ENCODE measurements at places on chromosomes 4 and X.

- DNase-seq = no peak
Observed at GRCh38 chr4:57110640-57111511, 691 bp upstream of the IGFBP7 start.

DNA sequence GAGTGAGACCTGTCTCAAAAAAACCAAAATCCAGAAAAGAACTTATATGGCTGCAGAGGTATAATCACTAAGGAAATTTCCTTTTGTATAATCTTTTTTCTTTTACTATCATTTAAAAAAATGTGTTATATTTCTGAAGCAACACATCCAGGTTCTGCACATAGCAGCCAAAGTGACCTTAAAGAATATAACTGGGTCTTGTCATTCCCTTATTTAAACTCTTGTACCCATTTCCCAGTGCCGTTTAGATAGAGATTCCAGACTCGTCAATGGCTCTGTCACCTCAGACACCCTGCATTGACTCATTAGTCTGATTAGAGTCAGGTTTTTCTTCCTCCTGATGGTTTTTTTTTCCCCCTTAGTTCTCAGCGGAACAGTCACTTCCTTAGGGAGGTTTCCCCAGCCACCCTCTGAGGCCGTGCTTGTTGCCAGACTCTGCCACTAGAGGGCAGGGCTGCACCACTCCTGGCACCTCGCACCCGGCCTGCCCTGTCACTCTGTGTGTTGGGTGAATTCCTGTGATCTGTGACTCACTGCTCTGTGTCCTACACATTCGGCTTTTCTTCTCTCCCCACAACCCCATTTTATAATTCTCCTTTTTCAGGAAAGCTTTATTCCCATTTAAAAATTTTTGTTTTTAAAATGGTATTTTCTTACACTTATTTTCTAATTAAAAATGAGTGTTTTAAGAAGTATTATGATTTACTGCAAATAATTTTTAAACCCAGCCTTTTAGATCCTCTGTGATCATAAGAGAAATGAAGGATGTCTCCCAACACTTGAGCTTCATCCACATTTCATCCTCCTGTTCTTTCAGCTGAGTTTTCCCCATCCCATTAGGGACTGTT lies 32.1 kb downstream of the HTT start:
- peak; percentile 79 for DNase-seq

GRCh38 chr4:104393655-104394324 lies 100.9 kb downstream of the CXXC4 start:
- no peak for DNase-seq

- DNase-seq = no peak
Observed at GRCh38 chrX:19017271-19017670, 33.4 kb upstream of the PHKA2 start.

- DNase-seq = no peak
Observed at GRCh38 chr4:32215277-32215676, 1495.1 kb downstream of the PCDH7 start.

DNA sequence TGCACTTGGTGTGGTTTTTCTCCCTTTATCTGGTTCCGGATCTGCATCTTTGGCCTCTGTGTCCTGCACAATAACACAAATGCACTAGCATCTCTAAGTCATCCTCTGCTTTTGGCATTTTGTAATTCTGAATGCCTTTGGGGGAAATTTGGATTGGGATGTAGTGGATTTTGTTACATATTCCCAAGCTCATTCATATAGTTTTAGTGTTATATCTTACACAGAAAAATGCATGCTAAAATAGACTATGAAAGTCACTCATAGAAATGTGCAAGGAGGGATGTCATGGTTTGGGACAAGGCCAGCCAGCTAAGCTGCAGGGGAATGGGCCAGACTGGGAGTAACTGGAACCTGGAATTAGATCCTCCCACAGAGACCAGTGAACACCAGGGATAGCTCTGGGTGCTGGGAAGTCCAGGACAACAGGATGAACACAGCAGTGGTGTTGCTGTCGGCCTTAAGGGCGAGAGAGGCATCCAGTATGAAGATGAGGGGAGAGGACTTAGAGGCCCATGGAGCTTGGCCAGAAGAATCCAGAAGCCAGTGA lies 20.1 kb downstream of the ENPP6 start:
- DNase-seq = no peak

DNA sequence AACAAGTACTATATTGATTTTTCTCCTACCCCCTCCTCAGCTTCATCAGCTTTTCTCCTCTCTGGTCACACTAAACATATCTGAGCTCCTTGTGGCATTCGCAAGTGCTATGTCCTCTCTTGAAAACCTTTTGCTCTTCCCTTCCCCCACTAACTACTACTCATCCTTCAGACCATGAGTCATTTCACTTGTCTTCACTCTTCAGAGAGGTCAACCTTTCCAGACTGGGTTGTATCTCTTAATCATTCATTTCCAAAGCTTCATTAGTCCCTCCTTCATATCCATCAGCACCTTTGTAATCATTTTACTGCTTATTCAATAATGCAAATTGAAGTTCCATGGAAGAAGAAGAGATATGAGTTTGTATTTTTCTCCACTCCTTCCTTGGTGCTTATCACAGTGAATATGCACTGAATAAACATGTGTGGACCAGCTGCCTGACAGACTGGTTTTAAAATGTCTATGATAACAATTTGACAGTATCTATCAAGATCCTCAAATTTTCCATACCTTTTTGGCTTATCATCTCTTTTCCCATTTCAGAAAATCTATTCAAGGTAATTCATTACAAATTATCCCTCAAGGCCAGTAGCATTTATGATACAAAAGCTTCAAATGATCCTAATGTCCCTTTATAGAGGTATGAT lies 28.4 kb downstream of the DDX60L start:
- DNase-seq = no peak

DNA sequence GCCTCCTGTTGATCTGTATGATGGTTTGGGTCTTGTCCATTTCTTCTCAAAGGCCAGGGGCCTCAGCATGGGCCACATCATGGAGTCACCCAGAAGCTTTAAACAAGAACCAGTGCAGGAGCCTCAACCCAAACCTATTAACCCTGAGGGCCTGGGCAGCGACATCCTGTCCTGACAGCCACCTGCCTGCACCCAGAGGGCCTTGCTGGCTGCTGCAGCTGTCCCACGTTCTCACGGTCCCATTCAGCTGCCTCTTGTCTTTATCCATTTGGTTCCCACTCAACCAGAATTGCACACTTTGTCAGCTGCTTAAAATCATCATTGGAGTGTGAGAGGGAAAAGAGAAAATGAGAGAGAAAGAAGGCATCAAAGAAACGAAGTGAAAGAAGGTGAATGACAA lies 21.6 kb downstream of the C4orf50 start:
- DNase-seq = no peak

GRCh38 chr4:110840221-110840654 lies 217.4 kb upstream of the PITX2 start:
- DNase-seq = no peak

- no peak for DNase-seq
Observed at GRCh38 chr4:6419452-6420028, 52.9 kb downstream of the PPP2R2C start.

GRCh38 chr4:87862236-87862635 lies 29.5 kb downstream of the MEPE start:
- DNase-seq = no peak

- DNase-seq = no peak
Observed at GRCh38 chrX:110383414-110383813, 24.8 kb downstream of the RTL9 start.

- no peak for DNase-seq
Observed at GRCh38 chrX:31543634-31544033, 471.8 kb upstream of the FTHL17 start.

GRCh38 chr4:24044610-24045589 lies 155.1 kb upstream of the PPARGC1A start:
- DNase-seq = no peak

- DNase-seq = no peak
Observed at GRCh38 chr4:133147286-133147821, 1.7 kb upstream of the PCDH10 start.

GRCh38 chrX:14290335-14290734 lies 239.0 kb upstream of the GLRA2 start:
- no peak for DNase-seq

GRCh38 chr4:1749370-1749769 lies 28.0 kb downstream of the TACC3 start:
- no peak for DNase-seq

DNA sequence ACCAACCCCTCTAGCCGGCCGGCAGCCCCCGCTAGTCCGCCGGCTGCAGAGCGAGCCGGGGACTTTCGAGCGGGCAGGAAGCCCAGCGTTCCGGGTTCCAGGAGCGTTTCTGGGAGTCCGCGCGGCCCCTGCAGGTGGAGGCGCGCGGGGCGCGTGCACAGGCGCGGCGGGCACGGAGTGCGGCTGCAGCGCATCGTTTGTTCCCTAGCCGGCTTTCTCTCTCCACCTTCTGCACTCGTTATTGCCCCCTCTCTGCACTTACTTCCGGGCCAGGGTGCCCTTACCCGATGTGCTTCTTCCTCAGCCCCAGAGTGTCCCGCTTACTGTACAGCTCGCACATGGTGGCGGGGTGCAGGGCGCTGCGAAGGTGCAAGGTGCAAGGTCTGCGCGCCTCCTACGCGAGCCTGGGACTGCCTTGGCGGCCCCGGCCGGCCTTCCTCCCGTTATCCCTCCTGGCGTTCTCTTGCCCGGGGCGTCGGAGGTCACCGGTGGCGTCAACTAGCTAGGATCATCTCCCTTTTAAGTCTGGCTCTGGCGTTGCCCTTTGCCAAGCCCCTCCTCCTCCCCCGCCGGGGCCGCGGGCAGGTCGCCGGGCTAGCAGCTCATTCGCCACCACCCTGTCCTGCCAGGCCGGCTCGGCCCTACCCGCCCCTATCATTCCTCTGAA lies at the start of gene ETNPPL:
Gene ETNPPL, minus strand, starts transcription at position 495 of the 667 bp plus-strand sequence. Its CDS starts 155 bp downstream, at position 340.
- DNase-seq = no peak

Measured in RWPE2 (cell line).